IPS-NIHi11 (cell line): ENCODE measurements at places on chromosomes 13 and 19.

DNA sequence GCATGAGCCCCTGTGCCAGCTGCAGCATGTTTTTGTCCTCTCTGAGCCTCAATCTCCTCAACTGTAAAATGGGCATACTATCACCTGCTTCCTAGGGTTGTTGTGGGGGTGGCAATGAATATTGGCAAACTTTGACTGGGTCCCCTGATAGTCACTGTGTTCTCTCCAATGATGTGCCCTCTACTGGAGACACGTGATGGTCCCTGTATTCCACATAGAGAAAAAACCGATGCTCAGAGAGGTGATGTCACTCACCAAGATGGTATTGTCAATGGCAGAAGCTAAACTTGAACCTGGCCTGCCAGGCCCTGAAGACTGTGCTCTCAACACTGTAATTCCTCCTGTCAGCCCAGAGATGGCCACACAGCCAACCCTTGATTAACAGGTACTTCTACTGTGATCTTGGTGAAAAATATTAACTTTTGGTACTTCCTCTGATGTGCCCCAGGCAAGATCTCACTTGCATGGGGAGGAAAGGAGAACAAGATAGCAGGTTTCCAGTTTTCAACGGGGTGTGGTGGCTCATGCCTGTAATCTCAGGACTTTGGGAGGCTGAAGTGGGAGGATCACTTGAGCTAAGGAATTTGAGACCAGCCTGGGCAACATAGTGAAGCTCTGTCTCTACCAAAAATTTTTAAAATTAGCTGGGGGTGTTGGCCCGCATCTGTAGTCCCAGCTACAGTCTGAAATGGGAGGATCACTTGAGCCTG is 3.6 kb downstream of the CEACAM20 start:
- peak; percentile 38 for DNase-seq

- no peak for DNase-seq
Measured at GRCh38 chr19:39351537-39352064, 9.4 kb downstream of the SAMD4B start.

GRCh38 chr19:15828121-15828610 is 12.7 kb upstream of the OR10H1 start:
- DNase-seq = no peak

DNA sequence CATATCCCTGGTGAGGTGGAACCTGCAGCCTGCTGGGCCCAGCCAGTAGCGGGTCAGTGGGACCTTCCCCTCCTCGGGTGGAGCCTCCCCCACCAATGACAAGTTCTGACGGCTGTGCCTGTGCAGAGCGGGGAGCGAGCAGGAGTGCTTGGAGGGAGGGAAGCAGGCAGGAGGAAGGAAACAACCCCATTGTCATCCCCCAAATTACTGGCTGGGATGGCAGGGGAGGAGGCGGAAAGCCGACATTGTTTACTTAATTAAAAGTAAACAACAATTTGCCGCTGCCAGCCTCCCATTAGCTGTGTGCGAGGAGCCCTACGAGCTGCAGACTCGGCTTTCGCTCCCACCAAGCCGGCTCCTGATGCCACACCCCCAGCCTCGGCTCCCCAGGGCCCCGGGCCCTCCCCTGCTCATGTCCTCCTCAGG is 45.5 kb downstream of the LYL1 start:
- no peak for DNase-seq

DNA sequence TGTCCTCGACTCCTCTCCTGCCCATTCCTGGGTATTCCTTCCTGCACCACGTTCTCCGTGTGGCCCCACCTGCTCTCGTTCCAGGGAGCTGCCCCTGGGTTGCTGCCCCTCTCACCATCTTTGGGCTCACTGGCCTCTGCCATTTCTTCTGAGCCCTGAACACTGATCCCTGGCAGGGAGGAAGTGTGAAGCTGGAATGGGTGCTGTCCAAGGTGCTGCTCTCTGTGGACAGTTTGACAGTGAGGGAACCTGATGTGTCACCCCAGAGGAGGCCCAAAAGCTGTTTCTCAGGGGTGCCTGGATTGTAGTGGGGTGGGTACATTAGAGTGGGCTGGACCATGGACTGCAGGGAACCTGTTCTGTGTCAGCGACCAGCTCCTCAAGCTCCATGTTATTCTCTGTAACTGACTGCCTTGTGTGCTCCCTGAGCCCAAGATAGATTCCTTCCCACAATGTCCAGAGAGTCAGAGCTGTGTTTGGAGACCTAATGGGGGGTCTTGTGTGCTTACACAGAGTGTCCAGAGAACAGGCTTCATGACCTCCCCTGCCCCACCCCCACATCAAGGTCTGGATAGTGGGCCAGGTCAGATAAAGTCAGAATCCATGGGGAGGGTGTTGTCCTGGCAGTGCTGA is 7.2 kb upstream of the CEACAM8 start:
- peak; percentile 63 for DNase-seq
